Activated T-helper 1 cell treated with Interleukin-2 at 50 U/mL for 16 hours (primary cell): ENCODE measurements at places on chromosomes 6 and 20.
A peak's percentile ranks its signal among the peaks of the same experiment; 100 is the strongest.

DNA sequence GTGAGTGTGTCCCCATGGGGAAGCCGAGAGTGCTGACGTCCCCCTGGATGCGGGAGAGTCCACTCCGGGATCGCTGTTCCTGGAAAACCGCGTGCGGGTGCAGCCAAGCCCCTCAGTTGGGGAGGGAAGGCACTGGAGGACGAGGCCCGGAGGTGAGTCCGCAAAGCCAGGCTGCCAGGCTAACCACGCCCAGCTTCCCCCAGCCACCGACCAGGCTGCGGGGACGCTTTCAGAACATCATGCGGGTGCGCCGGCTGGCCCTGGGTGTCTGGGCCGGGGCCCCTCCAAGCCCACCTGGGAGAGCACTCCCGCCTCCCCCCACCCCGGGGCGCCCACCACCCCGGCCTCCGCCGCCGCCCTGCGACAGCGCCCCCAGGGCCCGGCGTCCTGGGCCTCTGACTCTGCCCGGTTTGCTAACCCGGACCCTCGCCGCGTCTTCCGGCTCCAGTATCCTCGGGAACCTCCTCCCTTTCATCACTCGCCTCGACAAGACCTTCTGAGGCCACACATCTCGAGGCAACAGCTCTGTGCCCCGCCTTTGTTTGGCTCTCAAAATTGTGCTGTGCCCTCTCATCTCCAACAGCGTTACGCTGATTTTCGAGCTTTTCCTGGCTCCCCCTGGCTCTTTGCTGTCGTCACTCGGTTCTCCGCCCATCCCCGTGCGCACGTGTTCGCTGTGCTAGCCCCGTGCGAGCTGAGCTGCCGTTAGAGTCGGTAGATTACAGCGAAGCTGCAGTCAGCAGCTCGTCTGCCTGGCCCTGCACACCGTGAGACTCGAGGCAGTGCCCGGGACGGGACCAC, 47.1 kb upstream of the ENTPD6 start:
- DNase-seq = peak; percentile 33

DNA sequence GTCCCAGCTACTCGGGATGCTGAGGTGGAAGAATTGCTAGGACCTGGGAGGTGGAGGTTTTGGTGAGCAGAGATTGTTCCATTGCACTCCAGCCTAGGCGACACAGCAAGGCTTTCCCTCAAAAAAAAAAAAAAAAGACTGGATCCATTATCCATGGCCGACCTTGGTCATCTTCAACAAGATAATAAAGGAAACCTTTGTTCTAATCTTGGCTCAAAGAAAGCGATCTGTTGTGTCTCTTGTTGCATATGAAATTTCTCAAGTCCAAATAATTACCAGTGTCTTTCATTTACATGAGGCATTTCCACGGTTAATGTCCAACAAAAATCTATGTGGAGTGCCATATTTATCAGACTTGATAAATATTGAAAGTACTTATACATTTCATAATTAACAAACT, 23.7 kb upstream of the KIF16B start:
- no peak for DNase-seq

DNA sequence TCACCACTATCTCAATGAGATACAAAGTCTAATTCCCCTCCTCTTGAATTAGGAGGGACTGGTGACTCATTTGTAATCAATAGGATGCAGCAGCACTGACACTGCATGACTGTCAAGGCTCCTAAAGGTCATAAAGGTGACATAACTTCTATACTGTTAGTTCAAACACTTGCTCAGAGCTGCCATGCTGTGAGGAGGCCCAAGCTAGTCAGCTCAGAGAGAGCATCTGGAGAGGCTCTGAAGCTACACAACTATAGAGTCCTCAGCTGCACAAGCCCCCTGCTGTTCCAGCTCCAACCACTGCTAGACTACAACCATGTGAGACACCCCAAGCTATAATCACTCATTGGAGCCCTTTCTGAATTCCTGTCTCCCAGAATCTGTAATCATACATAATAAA, 17.0 kb upstream of the HEY2 start:
- DNase-seq = no peak

- DNase-seq = peak; percentile 10
Observed at GRCh38 chr6:3318226-3318625, 59.5 kb downstream of the PSMG4 start.

GRCh38 chr20:33859751-33860150, 48.6 kb downstream of the CHMP4B start:
- DNase-seq = no peak

- no peak for DNase-seq
Observed at GRCh38 chr20:34165018-34165619, 53.1 kb upstream of the EIF2S2 start.

DNA sequence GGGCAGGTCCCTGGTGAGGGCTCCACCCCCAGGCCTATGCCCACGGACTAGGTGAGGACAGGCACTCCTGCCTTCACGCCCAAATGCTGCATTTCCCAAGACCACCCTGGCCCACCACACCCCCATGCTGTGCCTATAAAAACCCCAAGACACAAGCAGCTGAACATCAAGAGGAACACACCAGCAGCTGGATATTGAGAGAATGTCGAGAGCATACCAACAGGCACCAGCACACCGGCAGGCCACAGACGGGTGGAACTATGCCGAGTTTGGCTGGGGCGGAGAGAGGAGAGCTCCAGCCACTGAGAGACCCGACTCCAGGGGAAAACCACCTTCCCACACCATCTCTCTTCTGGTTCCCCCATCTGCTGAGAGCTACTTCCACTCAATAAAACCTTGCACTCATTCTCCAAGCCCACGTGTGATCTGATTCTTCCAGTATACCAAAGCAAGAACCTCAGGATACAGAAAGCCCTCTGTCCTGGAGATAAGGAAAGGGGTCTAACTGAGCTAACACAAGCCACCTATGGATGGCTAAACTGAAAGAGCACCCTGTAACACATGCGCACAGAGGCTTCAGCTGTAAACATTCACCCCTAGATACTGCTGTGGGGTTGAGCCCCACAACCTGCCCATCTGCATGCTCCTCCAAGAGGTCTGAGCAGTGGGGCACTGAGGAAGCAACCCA, 316.2 kb downstream of the FOXC1 start:
- DNase-seq = no peak
